RWPE2 (cell line): ENCODE measurements at places on chromosomes 2 and 18.

- no peaks in the 10 kb centered on the region for H3K36me3 ChIP-seq
- H3K4me1 ChIP-seq: no peaks in the 10 kb centered on the region
- no peaks in the 10 kb centered on the region for H3K27me3 ChIP-seq
- H3K27ac ChIP-seq: no peak overlapping the region
- no peak overlapping the region for H3K4me3 ChIP-seq
- no peak for DNase-seq
Measured at GRCh38 chr18:34911661-34912384, 129.4 kb upstream of the MAPRE2 start.

- H3K27me3 ChIP-seq: no peaks in the 10 kb centered on the region
- H3K4me1 ChIP-seq: peaks cover 7% of the 10 kb centered on the region
- peaks cover 20% of the 10 kb centered on the region for H3K36me3 ChIP-seq
- no peak for DNase-seq
Measured at GRCh38 chr18:49495076-49495475, 8.0 kb upstream of the C18orf32 start.

- H3K27me3 ChIP-seq: no peaks in the 10 kb centered on the region
- no peaks in the 10 kb centered on the region for H3K36me3 ChIP-seq
Measured at GRCh38 chr18:79043288-79043687, 25.9 kb upstream of the ATP9B start.

DNA sequence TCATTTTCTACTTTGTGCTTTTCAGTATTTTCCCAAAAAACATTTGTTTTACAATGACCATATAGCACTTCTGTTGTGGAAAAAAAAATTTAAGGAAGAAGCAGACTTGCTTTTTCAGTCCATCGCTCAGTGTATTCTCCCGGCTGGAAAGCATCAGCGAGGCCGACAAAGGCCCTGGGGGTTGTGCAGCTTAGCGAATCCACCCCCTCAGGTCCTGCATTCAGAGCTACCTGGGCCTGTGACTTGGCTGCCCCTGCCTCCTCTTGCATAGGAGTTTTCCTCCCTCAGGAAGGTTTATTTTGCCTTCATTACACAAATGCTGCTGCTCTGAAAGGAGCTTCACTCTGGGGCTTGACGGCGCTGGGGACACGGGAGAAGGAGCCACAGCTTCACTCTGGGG is 244.4 kb upstream of the MGAT5 start:
- DNase-seq: no peak
- H3K4me3 ChIP-seq: no peak overlapping the region
- no peaks in the 10 kb centered on the region for H3K4me1 ChIP-seq
- no peaks in the 10 kb centered on the region for H3K27me3 ChIP-seq
- H3K27ac ChIP-seq: no peak overlapping the region
- no peaks in the 10 kb centered on the region for H3K36me3 ChIP-seq

DNA sequence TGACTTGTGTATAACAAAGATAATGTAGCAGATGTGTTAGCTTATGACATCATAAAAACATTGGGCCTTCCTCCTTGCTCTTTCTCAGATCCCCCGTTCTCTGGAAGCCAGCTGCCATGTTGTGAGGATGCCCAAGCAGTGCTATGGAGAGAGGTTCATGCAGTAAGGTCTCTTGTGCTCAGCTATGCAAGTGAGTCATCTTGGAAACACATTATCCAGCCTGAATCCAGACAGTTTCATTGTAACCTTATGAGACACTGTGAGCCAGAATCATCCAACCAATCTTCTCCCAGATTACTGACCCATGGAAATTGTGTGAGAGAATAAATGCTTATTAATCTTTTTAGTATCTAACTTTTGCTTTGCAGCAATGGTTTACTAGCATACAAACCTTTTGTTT is 60.8 kb downstream of the ST6GAL2 start:
- no peaks in the 10 kb centered on the region for H3K36me3 ChIP-seq
- no peak overlapping the region for H3K27ac ChIP-seq
- DNase-seq: no peak
- no peak overlapping the region for H3K4me3 ChIP-seq

DNA sequence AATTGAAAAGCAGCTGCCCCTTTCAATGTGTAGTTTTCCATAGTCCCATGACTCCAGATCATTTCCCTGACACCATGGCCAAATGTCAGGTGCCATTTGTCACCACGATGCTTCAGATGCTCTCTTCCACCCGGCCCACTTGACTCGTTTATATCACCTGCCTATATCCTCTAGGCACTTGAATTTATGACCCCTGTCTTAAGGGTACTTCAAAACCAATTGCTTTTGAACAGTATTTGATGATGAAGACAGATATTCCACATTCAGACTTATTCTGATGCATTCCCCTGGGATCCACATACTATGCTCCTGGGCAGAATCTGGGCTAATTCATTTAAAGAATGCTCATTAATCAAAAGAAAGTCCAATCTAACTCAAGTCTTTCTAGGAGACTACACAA is 16.9 kb upstream of the RHBDD1 start:
- DNase-seq: no peak
- no peaks in the 10 kb centered on the region for H3K4me1 ChIP-seq
- H3K27ac ChIP-seq: no peak overlapping the region
- H3K4me3 ChIP-seq: no peak overlapping the region
- no peaks in the 10 kb centered on the region for H3K27me3 ChIP-seq
- no peaks in the 10 kb centered on the region for H3K36me3 ChIP-seq

DNA sequence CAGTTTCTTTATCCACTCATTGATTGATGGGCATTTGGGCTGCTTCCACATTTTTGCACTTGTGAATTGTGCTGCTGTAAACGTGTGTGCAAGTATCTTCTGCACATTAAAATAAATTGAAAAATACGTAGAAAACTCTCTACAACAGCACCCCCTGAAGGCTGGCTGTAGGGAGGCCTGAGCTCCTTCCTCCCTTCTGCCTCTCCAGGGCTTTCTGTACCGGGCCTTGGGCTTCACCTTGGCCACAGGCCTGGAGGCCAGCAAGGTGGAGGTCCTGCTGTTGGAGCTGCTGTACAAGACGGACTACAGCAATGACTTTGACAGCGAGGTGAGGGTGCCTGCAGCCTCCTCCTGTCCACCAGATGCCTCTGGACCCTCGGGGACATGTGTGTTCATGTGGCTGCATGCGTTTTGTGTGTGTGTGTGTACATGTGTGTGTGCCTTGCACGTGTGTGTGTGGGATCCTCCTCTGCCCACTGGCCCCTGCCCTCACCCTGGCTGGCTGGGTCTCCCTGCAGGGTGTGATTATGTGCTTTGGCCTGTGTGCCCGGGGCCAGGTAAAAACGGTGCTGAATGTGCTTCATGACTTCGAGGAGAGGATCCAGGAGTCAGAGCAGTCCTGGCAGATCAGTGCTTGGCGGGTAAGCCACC is 29.2 kb downstream of the MROH2A start:
- no peaks in the 10 kb centered on the region for H3K27me3 ChIP-seq
- peak; percentile 19 for DNase-seq
- H3K36me3 ChIP-seq: no peaks in the 10 kb centered on the region
- H3K4me3 ChIP-seq: no peak overlapping the region
- H3K4me1 ChIP-seq: no peaks in the 10 kb centered on the region

- no peak overlapping the region for H3K4me3 ChIP-seq
- H3K36me3 ChIP-seq: no peaks in the 10 kb centered on the region
- DNase-seq: no peak
- peaks cover 3% of the 10 kb centered on the region for H3K4me1 ChIP-seq
Measured at GRCh38 chr2:218853766-218854165, 5.8 kb upstream of the WNT6 start.

DNA sequence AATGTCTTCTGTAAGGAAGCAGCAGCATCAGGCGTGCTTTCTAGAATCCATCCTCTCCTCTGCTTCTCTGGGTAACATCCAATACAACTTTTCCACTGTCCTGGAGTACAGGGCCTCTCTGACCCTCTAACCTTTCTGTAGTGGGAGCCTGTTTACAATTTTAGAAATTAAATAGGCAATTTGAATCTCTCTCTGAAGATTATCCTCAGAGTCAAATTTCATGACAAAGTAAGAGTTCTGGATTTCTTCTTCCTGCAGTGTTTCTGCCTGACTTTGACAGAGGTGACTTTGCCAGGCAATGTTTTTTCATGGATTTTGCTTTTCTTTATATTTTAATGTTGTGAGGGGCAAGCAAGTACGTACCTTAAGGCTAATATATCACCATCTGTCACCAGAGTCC is 558.4 kb downstream of the PARD3B start:
- H3K4me3 ChIP-seq: no peak overlapping the region
- no peaks in the 10 kb centered on the region for H3K36me3 ChIP-seq
- H3K27ac ChIP-seq: no peak overlapping the region
- H3K4me1 ChIP-seq: no peaks in the 10 kb centered on the region
- H3K27me3 ChIP-seq: no peaks in the 10 kb centered on the region

DNA sequence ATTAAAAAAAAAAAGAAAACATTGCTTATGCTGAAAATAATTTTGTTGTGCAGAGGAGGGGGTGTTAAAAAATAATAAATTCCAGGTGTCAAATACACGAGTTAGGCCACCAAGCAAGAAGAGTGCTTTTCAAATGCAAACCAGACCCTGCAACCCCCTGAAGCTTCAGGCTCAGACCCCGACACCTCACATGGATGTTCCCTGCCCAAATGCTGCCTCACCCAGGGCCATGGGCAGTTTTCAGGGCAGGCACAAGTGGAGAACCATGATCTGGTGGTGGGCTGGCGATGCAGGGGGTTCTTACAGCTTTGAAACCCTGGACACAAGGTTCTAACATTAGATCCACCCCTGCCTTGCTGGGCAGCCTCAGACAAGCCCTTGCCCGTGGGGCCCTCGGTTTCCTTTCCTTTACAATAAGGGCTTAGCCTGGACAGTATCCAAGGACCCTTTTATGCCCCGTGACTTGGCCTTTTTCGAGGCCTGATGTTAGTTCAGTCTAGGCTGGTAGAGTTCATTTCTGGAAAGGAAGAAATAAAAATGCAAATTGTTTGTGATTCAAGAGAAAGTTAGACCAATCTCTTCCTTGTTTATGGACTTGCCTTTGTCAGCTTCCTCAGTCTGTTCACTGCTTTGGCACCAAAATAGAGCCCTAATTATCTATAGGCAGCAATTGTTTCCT is 168.7 kb downstream of the DDX1 start:
- H3K4me1 ChIP-seq: no peaks in the 10 kb centered on the region
- no peaks in the 10 kb centered on the region for H3K27me3 ChIP-seq
- no peak for DNase-seq
- no peak overlapping the region for H3K27ac ChIP-seq

DNA sequence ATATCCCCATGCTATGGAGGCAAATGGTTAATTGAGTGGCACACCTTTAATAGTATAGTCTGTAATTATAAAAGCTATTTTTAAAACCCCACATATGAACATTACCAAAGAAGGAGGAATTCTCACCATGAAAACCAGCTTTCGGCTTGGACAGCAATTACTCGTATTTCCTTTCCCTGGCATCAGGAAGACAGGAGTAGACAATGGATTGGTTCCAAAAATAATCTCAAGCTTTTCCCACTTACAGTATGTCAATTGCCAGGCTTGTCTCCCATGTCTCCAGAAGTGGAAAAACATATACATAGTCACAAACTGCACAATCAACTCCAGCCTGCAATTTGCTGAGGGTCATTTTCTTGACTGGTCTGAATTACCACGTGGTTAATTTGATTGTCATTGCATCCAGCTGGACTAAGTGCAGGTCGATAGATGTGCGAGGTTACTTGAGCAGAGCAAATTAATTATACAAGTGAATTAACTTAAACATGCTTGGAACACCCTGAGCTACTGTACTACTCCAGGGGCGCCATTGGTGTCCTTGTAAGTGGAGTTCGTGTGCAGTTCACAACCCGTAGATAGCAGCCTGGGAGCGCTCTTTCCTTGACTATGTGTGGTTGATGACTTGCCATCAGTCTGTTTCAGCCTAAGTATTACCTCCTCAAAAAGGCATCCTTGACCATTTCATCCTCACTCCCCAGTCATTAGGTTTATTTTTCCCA is 124.3 kb upstream of the PELI1 start:
- DNase-seq: no peak
- no peaks in the 10 kb centered on the region for H3K36me3 ChIP-seq
- no peak overlapping the region for H3K4me3 ChIP-seq
- no peaks in the 10 kb centered on the region for H3K27me3 ChIP-seq

GRCh38 chr2:150698016-150698661 is 210.7 kb upstream of the RND3 start:
- H3K36me3 ChIP-seq: no peaks in the 10 kb centered on the region
- no peak for DNase-seq
- H3K4me3 ChIP-seq: no peak overlapping the region
- H3K27me3 ChIP-seq: no peaks in the 10 kb centered on the region
- no peaks in the 10 kb centered on the region for H3K4me1 ChIP-seq

DNA sequence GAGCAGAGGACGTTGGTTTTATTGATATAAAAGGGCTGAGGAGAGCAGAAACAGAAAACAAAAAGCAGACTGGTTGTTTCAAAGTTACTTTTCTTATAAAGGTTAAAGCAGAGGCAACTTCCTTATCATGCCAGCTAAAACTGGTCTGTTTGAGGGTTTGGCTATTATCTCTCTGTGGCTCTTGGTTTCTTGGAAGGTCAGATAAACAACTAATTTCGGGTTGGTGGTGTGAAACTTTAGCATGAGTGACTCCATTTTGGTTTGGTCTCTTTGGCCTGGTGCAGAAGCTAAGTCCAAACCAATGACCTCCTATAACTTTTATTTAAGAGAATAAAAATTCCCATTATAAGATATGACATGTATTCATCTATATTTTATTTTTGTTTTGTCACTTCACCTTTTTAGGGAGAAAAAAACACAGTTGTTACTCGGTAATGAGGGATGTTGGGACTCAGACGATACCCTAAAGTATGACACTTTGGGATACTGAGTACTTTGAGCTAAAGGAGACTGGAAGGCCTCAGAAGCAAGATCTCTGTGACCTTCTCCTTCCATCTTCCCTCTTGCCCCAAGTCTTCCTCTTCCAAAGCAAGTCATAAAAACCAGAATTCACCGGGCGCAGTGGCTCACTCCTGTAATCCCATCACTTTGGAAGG is 23.3 kb downstream of the TNFAIP6 start:
- H3K27ac ChIP-seq: no peak overlapping the region
- no peak overlapping the region for H3K4me3 ChIP-seq
- DNase-seq: no peak

GRCh38 chr18:47552783-47553182 is 301.3 kb upstream of the SKOR2 start:
- no peak overlapping the region for H3K27ac ChIP-seq
- H3K4me1 ChIP-seq: no peaks in the 10 kb centered on the region
- H3K27me3 ChIP-seq: no peaks in the 10 kb centered on the region
- no peaks in the 10 kb centered on the region for H3K36me3 ChIP-seq

DNA sequence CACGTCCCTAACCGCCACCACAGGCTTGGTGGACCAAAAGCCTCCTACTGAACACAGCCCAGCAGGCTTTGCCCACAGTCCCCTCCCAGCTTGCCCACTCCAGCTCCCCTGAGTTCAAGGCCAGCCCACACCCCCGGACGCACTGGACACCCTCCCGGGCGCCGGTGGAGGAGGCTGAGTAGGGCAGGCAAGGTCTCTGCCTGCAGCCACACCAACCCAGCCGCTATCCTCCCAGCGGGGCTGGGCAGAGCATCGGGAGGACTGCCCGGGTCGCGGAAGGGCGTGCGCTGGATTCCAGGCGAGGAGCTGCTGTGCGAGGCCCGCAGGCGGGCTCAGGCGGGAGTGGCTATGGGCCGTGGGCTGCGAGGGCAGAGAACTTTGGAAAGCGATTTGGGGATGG is 49.5 kb downstream of the PLEKHB2 start:
- no peak overlapping the region for H3K27ac ChIP-seq
- peaks cover 1% of the 10 kb centered on the region; the same call in 1 of the 2 replicates for H3K36me3 ChIP-seq
- H3K4me3 ChIP-seq: no peak overlapping the region
- H3K27me3 ChIP-seq: peaks cover 6% of the 10 kb centered on the region
- no peaks in the 10 kb centered on the region for H3K4me1 ChIP-seq
